ENCODE measurements at places on chromosomes 1 and 21.

DNA sequence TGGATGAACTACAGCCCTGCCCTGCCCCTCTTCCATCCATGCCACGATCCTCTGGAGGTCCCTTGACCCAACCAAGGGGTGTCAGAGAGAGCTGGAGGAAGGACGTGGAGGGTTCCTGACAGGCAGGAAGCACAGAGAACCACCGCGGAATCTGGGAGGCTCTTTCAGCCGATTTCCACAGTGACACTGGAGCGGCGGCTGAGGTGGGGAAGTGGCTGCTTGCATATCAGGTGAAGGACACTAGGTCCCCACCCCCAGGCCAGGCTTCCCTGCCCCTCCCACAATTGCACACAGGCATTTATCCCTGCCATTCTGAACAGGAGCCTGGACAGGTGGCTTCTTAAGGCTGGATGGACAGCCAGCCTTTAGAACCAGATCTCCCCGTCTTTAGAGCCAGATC, 17.5 kb downstream of the LRRC71 start:
- no peak for DNase-seq

DNA sequence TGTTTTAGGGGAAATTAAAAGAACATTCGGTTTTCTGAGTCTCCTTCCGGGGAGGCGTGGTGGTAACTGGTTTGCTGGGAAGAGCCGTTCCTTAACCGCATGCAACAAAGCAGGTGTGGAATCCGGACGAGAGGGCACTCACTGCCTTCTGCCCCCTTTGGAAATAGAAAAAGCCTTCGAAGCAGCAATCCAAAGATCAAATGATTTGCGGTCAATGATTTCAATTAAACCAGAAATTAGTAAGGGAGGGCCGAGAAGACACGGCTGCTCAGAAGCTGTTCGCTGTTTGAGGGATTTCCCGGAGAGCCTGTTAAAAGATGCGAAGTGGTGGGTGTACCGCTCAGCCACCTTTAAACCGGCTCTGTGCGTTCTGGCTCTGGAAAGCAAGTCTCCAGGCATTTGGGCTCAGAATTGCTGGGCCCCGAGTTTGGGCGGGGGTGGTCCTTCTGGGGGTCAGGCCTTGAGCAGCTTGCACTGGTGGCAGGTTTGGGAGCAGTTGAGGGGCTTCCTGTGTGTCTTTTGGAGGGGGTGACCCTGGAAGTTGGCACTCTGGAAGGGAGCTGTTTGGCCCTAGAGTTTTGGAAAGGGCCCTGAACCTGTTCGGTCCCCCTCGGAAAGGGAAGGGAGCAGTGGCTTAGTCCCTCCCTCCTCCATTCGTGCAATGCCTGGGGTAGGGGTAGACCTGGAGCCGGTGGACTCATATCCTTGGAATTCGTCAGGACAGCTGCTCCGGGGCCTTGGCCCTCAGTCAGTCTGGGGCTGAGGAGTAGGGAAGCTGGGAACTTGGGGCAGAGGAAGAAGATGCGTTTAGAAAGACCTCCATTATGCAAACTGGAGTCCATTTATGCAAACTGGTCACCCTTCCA, 3.1 kb downstream of the SIM2 start:
- DNase-seq: no peak

GRCh38 chr1:198117267-198117666, 39.5 kb upstream of the NEK7 start:
- DNase-seq: no peak

- DNase-seq: no peak
Measured at GRCh38 chr1:98675282-98675681, 13.8 kb downstream of the SNX7 start.

- no peak for DNase-seq
Measured at GRCh38 chr1:169360415-169360814, 7.2 kb downstream of the NME7 start.

DNA sequence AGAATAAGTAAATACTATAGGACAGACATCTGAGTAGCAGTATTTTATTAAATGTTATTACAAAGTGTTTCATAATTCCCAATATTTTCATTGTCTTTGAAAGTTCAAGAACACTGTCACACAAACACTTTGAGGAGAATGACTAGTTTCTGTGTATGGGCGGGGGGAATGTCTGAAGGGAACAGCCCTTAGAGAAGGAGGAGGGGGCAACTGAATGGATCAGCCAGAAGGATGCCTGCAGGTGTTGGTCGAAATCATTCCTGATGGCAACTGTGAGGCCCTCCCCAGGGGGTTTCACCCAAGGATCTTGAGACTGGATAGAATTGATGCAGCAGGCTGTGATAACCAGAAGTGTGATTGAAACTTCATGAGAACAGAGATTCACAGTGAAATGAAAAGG, 223.2 kb upstream of the C1orf87 start:
- no peak for DNase-seq

DNA sequence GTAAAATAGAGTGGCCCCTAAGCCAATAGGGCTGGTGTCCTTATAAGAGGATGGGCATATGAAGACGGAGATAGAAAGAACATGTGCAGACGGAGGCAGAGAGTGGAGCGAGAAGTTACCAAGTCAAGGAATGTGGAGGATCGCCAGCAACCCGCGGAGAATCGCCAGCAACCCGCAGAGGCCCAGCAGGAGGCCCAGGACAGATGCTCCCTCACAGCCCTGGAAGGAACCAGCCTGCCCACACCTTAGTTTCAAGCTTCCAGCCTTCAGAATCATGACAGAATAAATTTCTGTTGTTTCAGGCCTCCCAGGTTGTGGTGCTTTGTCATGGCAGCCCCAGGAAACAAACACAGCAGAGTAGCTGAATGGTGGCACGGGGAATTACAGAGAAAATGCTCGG, 9.6 kb downstream of the CLDN14 start:
- no peak for DNase-seq

DNA sequence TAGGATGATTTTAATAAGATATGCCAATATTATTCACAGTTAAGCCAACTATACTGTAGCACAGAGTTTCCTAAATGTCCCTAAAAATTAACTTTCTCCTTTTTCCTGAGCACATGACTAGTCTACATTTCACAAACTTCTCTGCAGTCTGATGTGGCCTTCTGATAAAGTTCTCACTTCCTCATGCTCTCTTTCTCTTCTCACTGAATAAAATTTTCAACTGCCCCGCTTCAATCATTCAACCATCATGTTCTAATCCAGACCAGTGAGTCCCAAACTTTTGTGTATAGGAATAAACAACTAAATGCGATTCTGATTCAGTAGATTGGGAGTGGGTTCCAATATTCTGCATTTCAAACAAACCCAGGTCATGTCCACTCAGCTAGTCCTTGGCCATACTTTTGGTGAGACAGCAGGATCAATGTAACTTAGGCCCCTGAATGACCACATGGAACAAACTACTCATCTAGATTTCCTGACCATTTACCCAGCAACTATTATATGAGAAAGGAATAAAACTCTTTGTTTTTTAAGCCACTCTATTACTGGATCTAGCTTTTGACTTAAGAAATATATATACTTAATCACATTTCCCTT, 20.1 kb downstream of the TUT4 start:
- no peak for DNase-seq

DNA sequence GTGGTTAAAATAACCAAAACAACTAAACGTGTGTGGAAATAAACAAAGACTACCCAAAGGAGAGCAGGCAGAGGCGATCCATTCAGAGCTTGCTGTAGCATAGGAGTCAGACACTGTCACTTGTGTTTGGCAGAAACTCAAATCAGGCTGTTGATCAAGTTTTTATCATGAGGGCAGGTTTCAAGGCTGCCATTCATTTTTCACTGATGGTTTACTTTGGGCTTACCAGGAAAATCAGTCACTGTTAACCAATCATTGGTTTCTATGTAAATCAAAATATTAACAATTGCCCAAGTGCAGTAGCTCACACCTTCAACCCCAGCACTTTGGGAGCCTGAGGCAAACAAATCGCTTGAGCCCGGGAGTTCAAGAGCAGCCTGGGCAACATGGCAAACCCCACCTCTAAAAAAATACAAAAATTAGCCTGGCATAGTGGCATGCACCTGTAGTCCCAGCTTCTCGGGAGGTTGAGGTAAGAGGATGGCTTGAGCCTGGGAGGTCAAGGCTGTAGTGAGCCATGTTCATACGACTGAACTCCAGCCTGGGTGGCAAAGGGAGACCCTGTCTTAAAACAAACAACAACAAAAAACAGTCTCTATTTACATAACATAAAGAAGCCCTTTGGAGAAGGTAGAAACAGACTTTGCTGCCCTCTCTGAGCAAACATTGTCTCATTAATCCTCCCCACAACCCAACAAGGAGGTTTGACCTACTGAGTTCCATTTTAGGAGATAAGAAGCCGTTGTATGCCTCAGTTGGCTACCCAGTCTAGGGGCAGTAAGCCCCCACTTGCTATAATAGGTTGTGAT, 21.1 kb upstream of the ETS2 start:
- DNase-seq: no peak

- DNase-seq: no peak
Measured at GRCh38 chr1:234765181-234765580, 155.2 kb upstream of the IRF2BP2 start.

- DNase-seq: no peak
Measured at GRCh38 chr1:204514828-204515227, 1.4 kb upstream of the MDM4 start.

DNA sequence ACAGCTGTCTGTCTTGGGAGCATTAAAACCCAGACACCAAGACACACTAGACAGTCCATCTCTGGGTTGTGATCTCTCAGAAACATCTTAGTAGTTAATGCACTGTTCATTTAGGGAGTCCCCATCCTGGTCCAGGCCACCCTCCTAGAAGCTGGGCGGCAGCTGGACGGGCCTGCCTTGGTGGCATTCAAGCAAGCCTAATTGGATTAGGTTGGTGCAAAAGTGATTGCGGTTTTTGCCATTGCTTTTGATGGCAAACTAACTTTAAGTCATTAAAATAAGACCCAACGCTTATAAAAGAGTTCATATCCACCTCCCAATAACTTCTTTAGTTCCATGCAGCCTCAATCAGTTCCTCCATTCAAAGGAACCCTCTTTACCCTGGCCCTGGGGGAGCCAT, 21.7 kb downstream of the ATP5PO start:
- DNase-seq: no peak

DNA sequence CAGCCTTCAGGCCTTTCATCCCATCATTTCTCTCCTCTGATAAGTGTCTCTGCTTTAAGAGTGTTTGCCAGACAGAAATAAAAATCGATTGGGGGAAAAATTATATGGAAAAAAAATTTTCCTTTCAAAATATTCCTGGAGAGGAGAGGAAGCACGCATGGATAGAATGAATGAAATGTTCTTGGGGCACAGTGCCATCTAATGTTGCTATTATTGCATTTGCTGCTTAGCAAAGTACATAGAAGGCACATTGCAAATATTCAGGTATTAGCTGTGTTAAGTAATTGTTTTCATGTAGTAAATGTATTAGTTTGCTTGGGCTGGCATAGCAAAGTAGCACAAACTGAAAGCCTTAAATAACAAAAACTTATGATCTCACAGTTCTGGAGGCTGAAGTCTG, 18.1 kb downstream of the B3GALT5 start:
- no peak for DNase-seq

DNA sequence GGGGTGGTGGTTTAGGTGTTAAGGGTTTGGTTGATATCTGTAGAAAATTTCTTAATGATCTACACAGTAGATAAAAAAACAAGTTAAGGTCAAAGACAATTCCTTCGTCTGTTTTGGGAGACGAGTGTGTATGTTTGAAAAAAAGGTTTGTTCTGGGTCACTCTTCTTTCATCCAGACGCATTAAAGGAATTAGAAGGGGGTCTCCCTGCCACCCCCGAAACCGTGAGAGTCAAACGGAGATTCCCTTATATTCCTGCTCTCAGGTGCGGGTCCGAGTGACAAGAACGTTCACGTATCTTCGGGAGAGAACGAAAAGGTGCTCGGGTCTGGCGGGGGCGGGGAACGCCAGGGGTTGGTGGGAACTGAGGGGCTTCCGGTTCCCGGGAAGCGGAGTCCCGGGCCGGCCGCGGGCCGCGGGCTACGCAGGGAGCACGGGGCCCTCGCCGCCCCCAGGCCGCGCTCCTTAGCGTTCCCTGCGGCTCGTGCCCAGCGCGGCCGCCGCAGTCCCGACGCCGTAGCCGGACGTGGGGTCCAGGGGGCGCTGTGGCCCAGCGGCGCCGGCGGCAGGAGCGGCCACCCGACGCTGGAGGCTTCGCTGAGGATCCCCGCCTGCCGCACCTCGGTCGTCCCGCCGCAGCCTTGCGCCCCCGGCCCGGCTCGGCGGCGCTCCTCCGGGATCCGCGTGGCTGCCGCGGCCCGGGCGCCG, at the start of gene ZFYVE9:
Gene ZFYVE9, plus strand, starts transcription at position 577 of the 707 bp plus-strand sequence. CDS start 91,118 bp downstream, outside the sequence.
- DNase-seq: no peak

DNA sequence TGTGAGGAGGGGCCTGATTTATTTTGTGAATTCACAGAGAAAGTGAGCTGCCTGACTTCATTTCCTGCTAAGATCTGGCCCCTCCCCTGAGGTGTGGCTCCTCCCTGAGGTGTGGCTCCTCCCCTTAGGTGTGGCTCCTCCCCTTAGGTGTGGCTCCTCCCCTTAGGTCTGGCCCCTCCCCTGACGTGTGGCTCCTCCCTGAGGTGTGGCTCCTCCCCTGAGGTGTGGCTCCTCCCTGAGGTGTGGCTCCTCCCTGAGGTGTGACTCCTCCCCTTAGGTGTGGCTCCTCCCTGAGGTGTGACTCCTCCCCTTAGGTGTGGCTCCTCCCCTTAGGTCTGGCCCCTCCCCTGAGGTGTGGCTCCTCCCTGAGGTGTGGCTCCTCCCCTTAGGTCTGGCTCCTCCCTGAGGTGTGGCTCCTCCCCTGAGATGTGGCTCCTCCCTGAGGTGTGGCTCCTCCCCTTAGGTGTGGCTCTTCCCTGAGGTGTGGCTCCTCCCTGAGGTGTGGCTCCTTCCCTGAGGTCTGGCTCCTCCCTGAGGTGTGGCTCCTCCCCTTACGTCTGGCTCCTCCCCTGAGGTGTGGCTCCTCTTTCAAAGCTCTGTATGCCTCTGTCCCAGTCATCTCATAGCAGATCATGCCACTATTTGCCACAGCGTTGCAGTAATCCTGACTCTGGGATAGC, 26.9 kb upstream of the LRRC3 start:
- no peak for DNase-seq

DNA sequence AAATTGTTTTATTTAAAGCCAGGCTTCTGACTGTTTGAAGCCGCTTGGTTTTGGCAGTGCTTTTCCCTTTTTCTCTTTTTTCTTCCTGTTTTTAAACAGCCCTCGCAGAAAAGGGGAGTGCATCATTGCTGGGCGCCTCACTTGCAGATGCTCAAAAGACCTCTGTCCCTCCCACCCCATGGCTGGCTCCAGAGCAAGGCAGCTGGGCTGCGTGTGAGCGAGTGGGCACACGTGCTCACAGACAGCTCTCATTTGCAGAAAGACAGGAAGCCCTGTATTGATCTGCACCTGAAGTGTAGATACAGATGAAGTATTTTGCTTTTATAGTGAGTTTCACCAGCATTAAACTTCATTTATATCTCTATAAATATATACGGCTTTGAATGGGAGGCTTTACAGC, 8.8 kb downstream of the TNR start:
- no peak for DNase-seq

DNA sequence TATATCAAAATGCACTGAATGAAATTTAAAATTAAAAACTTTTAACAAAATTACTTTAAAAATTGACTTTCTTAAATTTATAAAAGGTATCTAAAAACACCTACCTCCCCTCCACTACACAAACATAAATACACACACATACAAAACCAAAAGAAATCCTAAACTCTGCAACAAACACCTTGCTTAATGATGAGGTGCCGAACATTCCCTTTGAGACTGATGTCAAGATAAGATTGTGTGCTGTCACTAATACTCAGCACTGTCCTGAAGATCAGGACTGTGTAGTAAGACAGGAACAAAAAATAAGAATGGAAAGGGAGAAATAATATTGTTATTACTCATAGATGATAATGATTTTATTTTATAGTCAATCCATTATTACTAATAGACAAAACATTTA, 45.1 kb downstream of the CD53 start:
- DNase-seq: no peak

All from AG04450 (cell line).